A549 (cell line): ENCODE measurements at places on chromosomes 5 and 9. TPM values are rescaled to one million over a fixed set of nuclear protein-coding genes. Genes with fewer than 3 reads are reported as not detected.

ADAMTS16 gene
- 0.71 to 0.83 TPM (median 0.83 TPM) in 3 replicates for polyA plus RNA-seq

SPATA31A3 gene
- not detected in 3 replicates for polyA plus RNA-seq

PDZD2 gene
- 0.06 to 0.09 TPM (median 0.07 TPM) in 3 replicates for polyA plus RNA-seq

IFNA10 gene
- polyA plus RNA-seq = not detected in 3 replicates

TRIM23 gene
- polyA plus RNA-seq = 8.5 to 11.7 TPM (median 10.3 TPM) in 3 replicates

DNA sequence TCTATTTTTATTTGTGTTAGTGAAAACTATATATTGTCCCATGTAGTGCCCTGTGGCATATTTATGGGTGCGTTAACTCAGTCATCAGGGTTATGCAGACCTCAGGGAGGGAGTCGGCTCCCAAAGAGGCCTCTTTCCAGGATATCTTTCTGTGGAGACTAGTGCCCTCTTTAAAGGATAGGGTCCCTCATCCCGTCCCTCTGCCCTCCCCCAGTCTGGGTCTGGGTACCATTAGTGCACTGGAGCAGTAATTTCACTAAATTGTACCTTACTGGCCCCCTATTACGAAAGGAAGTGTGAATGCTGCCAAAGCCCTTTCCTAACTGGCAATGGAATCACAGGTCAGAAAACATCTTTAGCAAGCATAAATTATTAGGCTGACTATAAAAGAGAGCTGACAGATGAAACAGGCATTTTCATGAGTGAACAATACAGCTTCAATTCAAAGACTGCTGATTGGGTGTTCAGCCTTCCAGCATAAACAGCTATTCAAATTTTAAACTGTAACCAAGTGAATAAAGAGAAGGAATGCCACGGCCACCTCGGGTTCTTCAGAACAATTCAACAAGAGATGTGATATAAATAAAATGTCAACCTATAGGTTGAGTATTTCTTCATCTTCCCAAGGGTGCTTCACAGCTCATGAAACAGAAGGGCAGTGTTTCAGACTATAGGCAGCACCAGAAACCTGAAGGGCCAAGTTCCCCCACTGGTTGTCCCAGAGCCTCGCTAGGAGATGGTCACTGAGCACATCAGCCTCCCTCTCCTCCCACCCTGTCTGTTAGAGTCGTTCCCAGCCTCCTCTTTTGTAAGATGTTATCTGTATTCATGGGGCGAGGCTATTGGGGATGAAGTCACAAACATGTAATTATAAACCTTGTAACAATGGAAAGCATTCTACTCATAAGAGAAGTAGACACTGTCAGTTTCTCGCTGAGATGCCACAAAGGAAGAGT, 318.7 kb downstream of the TMEM161B start:
- no peak for DNase-seq

DNA sequence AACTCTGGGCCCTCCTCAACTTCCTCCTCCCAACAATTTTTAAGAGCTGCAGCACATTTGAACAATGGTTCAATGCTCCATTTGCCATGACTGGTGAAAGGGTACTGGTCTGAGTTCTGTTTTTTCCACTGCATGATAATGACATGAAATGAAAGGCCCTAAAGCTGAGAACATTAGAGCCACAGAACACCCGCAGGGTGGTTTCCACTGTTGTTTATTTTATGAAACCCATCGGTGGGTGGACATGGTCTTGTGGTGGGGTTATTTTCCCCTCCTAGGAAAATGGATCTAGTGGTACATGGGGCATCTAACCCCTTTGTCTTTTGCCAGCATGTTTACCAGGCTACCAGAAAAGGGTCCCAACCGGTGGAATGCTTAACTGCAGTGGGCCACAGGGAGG, 71.8 kb downstream of the SMARCA2 start:
- no peak for DNase-seq

GRCh38 chr9:129889941-129890717, 54.9 kb downstream of the USP20 start:
- no peak for DNase-seq

DNA sequence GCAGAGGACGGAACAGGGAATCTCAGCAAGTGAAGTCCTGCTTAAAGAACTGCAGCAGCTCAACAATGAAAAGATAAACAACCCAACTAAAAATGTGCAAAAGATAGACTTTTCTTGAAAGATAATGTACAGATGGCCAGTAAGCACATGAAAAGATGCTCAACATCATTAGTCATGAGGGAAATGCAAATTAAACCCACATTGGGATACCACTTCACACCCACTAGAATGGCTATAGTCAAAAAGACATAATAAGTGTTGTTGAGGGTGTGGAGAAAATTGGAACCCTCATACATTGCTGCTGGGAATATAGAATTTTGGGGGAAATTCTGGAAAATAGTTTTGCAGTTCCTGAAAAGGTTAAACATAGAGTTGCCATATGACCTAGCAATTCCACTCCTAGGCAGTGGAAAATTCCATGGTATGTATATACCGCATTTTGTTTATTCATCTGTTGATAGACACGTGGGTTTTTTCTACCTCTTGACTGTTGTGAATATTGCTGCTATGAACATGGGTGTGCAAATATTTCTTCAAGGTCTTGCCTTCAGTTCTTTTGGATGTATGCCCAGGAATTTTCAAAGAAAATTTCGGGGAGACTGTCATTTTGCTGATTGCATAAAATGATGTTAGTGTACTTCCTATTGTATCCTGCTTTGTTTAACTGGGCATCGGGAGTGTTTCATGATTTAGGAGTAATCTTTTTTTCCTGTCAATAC, 7.2 kb downstream of the CNOT8 start:
- no peak for DNase-seq

DNA sequence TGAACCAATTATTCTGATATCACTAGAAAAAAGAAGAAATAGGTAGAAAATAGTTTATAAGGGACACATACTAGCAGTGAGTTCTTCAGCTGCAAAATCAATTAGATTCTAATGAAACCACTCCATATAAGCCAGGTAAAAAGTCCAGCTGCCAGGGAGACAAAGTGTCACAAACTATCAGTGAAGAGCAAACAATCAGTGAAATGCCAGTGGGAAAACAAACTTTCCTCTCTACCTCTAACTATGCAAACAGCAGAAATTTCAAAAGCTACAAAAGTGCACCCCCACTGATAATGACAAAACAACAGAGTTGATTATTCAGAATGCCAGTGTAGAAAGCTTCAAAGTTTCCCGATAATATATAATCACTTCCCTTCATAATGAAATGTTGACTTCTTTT, 637.2 kb upstream of the ITGA1 start:
- no peak for DNase-seq

DNA sequence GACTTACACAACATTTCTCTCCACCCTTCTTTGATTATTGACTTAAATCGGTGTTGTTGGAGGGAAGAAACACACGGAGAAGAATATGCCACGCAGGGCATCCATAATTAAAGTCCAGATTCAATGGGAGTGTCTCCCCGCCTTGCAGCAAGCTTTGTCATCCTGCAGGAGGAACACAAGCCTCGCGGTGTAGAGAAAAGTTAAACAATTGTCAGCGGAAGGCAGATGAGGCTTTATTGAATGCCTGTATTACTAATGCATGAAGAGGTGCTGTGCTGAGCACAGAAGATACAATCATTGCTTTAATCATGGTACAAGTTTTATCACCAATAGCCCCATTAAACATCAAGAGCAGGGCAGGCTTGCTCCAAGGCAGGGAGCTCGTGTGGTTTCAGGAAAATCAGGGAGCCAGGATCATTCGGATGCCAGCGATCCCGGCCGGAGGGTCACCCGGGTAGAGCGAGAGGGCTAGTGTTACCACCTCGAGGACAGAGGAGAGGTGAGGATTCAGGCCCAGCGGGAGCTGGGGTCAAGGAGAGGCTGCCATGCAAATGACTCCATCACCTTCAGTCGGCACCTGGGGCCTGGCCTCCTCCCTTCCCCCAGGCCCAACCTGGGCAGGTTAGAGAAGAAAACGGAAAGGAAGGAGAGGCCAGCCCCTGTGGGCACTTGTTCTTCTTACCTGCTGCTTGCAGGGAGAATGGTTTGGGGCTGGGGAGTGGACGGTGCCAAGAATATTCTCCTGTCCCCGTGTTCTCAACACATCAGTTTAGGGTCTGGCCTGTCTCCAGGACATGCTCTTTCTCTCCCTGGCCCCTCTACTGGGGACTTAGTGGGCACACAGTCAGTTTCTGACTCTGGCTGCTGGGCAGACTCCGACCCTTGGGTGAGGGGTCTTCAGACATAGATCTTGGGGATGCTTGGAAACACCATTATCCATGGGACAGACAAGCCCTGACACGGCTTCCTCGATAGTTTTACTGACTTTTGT, 289.5 kb downstream of the IRX2 start:
- DNase-seq = no peak

GRCh38 chr9:133996531-133997520, 4.7 kb upstream of the VAV2 start:
- no peak for DNase-seq

- no peak for DNase-seq
Measured at GRCh38 chr9:93509084-93509483, 55.7 kb upstream of the FAM120AOS start.

GRCh38 chr5:5418764-5419163, 3.7 kb upstream of the ICE1 start:
- DNase-seq = no peak

DNA sequence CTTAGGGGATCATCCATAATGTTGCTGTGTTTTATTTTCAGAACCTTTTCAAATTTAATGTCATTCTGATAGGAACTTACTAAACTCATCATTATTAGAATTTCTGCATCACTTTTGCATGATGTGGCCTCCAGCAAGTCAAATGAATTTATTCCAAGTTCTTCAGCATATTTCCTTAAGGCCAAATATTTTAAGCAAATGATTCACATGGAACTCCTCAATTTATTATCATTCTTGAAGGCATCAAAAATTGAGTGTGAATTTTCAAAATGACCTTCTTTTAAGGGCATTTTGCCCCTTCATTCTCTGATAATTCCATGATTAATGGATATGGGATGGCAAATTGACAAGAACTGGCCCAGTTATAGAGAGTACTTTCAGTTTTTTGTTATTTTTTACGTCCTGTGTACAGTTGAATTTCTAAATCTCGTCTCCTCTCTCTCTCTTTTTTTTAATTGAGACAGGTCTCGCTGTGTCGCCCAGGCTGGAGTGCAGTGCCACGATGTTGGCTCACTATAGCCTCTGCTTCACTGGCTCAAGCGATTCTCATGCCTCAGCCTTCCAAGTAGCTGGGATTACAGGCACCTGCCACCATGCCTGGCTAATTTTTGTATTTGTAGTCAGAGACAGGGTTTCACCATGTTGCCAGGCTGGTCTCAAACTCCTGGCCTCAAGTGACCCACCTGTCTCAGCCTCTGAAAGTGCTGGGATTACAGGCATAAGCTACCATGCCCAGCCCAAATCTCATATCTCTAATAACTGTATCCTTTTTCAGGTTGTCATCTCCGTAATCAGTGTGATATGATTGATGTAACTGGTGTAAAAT, 29.1 kb downstream of the GPR21 start:
- no peak for DNase-seq

GRCh38 chr5:52869391-52869790, 81.7 kb downstream of the ITGA1 start:
- no peak for DNase-seq

- no peak for DNase-seq
Measured at GRCh38 chr5:106822851-106823250, 847.9 kb downstream of the EFNA5 start.

DNA sequence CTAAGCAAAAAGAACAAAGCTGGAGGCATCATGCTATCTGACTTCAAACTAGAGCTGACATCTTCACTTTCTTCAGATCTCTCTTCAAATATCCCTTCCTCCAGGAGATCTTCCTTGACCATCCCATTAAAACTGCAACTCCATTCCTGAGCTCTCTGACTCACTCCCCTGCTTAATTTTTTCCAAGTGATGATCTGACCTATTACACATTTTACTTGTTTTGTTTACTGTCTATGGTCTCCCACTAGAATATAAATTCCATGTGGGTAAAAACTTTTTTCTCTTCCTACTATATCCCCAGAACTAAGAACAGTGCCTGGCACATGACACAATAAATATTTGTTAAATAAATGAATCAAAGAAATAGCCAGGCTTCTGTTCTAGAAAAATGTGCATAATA, 87.5 kb downstream of the SLIT3 start:
- no peak for DNase-seq

DNA sequence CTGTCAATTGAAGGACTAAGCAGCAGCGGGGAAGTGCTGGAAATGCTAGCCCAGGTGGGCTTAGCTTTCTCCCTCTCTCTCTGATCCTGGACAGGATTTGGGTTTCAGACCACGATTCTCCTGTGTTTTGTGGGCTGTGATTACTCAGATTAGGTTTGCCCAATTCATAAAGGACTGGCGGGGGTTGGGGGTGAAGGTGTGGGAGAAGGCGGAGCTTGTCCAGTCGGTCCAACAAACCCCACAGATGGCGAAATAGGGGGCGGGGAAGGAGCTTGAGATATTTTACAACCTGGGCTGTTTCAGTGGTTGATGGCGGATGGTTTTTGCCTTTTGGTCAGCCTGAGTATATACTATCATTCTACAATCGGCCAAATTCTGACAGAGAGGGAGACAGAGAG, 35.2 kb downstream of the PCDHAC2 start:
- DNase-seq = peak; percentile 67

DNA sequence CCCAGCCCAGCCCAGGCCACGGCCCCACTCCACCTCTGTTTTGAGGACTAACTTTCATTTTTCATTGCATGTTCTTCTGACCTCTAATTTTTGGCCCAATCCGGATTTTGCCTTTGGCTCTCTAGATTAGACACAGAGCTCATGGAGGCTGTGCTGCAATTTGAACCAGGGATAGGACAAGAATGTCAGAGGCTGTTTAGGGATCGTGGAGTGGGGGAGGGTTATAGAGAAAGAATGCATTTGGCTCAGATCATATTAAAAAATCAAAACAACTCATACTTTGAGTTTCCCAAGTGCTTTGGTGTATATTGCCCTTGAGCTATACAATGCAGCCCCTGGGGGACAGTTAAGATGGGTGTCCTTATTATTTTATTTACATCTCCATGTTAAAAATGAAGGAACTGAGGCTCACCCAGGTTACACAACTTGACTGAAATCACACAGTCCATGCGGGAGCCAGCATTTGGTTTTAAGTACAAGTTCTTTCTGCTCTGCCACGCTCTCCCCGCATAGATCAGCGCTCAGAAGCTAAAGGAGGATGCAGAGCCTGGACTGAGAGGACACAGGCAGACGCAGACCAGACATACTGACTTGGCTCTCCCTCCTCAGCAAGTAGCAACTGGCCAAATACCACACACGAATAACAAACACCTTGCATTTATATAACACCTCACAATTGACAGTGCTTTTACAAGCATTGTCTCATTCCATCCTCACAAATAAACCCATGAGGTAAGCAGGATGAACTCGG, 126.4 kb upstream of the RAI14 start:
- DNase-seq = no peak

DNA sequence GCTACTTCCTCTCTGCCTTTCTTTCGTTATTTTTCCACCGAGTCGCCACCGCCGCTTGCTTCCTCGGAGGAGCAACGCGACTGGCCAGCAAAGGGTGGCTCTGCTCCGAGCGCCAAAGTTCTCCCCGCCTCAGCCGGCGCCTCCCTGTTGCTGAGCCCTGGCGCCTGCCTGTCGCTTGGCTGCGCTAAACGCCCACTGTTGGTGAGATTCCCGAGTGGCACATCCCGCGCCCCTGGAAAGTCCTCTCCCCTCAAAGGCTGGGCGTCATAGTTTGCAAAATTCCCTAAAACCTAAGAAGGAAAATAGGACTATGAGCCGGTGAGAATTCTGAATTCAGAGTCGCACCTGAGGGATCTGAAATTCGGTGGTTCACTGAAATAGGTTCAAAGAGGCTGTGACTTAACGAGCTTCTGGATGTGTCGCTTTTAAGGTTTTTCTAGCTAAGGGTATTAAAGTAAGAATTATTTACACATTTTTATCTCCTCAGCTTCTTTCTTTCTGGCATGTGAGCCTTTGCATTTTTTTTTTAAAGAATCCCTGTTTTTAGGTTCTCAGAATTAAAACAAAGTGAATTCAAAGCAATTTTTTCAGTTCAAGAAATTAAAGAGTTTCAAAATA, at the start of gene GRIN3A:
Gene GRIN3A, minus strand, starts transcription at position 82 of the 618 bp plus-strand sequence. CDS start 668 bp downstream, outside the sequence.
- DNase-seq = peak; percentile 6

GRCh38 chr9:124017929-124018729, 6.6 kb downstream of the LHX2 start:
- no peak for DNase-seq
